RPMI8226 (cell line): ENCODE measurements at places on chromosomes 4 and X.

DNA sequence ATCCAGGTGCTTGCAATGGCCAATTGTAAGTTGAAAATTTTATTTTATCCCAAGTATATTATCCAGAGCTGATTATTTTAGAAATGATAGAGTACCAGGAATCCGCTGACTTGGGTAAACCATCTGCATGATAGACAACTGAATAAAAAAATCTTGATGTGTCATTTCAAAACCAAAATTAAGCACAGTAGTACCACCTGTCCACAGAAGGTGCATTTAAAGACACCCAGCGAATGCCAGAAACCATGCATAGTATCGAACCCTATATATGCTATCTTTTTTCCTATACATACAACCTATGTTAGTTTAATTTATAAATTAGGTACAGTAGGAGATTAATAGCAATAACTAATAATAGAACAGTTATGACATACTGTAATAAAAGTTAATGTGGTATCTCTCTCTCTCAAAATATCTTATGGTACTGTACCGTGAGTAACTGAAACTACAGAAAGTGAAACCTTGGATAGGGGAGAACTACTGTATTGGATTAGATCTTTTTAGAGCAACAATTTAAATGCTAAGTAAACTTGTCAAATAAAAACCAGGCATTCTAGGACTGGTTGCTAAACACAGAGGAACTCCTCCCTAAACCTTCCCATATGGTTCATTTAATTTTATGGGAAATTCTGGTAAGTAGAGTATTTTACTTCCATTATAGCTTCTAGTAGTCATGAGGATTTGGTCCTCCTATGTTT is 6.2 kb downstream of the NEIL3 start:
- no peak for DNase-seq

DNA sequence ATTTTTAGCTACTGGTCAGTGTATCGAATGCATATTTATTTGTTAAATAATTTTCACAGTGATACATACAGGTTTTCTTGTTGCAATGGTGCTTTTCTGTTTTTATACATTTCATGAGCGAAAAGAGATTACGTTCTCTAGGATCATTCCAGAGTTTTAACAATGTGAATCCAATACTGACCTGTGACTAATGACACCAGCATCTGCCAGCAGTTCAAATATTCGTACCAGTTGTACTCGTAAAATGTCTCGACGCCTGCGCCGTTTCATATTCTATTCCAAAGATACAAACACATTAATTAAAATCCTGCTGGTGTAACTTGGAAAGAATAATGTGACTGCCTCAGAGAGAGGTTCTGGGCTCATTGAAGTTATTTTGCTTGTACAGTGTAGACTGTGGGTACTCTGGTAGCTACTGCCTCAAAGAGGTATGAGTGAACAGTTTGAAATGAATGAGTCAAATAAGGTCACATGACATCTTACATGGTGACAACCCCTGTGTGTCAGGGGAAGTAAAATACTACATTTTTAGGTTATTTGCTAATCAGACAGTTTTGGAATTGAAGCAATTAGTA is 80.7 kb downstream of the ZAR1 start:
- no peak for DNase-seq

DNA sequence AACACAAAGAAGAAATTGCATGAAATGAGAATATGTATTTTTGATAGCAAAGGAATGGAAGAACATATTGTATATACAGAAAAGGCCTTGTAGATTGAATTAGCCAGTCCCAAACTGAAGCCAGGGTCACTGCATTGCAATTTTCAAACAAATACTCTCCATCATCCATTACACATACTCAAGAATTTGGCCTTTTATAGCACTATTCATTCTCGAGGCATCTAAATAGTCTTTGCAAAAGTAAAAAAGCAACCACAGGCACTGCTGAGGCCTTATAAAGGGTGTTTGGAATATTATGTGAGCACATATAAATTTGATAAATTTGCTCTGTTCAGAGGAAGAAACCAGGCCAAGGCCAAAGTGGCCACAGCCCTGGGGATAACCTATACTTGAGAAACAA is 123.0 kb downstream of the ZNF827 start:
- no peak for DNase-seq

DNA sequence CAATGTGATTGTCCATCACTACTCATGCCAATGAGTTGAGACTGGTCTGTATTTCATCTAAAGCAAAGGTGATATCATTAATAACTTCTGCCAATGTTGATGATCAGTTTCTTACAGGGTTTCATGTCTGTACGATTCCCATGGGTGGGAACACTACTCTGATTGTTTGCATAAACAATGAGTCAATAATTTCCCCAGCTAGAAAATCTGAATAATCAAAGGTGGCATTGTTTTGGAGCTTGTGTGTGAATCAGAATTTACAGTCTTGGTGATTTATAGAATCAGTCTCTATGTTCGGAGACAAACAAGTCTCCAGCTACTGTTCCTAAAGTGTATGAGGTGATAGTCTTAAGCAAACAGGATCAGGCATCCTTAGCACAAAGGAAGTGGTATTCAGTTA is 35.5 kb upstream of the PARM1 start:
- no peak for DNase-seq

- DNase-seq: no peak
These were observed 1258.4 kb downstream of the FAM133A start for GRCh38 chrX:94932278-94932965.

DNA sequence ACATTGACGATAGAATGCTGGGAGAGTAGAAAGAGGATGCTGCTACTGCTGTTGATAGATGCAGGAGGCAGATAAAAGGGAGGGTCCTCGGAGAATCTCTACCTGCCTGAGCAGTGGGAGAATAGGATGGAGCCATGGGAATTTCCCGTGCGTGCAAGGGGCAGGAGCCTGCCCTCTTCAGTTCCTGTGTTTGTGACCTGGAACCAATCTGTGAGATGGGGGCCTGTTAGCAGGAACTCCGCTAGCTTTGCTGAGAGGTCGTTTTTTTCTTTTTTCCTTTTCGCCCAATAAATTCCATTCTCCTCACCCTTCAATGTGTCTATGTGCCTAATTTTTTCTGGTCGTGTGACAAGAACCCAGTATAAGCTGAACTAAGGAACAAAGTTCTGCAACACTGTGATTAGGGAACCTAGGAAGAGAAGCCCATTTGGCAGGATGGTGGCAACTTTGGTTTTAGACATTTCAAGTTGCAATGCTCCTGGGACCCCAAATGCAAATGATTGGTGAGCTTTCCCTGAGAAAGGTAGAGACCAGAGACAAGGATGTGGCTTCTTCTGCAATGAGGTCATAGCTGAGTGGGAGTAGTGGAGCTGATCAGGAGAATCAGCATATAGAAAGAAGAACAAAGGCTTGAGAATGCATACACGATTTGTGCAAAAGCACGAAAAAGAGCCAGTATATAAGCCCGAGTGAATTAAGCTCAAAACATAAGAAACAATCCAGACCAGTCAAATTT is 23.9 kb downstream of the SLC39A8 start:
- DNase-seq: no peak

DNA sequence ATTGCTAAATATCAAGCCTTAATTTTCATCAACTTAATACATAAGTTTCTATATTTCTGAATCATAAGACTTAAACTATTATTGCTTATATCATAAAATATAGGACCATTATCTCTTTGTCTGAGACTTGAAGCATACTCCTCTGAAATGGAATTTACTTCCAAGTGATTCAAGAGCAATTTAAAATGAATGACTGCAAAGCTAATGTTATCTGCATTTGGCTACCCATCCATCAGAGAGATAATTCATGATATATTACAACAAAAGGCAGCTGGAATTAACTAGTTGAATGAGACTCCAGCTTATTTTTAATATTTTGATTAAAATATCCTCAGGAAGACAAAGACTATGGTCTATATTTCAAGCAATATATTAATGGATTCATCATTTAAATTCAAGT is 208.6 kb downstream of the UNC5C start:
- no peak for DNase-seq
